ENCODE measurements at places on chromosomes 16 and 17.
A peak's percentile ranks its signal among the peaks of the same experiment; 100 is the strongest.

DNA sequence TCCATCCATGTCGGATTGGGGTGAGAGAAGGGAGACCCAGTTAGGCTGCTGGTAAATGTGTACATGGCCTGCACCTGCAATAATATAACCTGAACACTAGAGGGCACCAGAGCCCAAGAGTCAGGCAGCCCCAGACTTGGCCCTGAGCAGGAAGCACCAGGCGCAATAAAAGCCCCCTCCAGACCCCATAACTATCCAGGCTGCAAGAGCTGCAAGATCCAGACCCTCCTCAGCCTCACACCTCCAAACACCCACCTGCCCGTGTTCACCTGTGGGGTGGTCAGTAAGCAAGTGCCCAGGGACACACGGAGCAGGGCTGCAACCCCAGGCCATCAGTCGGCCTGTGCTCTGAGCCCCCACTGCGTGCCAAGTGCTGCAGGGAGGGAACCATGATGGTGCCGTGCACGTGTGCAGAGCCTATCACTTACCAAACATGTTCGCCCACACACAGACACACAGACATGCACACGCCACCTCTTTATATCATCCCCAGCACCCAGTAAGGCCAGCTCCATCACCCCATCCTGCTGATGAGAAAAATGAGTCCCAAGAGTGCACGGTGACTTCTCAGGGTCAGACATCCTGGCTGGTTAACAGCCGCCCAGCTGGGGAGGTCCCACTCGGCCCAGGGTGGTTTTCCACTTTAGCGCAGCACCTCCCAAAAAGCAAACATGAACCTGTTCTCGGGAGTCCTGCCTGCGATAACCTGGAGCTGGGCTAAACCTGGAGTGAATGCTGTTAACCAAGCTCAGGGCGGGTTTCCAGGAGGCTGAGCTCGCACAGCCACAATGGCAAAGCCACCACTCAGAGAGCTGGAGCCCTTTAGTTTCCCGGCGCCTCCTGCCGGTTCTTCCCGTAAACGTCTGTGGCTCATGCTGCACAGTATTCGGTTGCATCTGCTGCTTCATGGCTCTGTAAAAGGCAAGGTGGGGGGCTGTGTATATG is 439.8 kb downstream of the SOX9 start:
- DNase-seq = no peak

DNA sequence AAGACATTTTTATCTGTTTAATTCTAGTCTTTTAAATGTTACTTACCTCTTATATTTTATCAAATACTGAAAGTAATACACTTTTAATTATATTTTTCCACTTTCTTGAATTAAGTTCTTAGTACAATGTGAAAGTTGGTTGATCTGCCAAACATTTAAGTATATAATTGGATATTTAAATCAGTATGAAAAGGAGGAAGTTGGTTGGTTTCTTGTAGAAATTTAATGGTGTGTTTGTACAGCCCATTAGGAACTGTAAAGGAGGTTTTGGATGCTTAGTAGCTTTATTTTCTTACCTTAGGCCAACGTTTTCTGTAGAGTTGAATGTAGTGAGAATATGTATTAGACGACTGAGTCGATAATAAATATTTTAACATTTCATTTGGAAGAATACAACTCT is 5.4 kb downstream of the NFATC3 start:
- no peak for DNase-seq

DNA sequence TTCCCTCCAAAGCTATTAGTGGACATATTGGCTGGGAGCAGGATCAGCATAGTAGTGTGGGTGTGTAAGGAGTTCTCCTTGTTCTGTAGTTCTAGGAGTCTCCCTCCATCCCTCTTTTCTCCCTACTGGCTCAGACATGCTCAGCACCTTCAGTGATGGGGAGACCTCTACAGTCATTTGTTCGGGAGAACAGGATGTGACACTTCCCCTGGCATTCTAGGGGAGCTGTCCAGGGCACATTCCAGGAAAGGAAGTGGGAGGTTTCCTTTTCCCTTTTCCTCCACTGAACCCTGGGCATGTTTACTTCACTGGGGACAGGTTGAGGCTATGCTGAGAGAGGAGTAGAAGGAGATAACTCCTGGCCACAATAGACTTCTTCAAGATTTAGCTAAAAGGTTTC is 86.5 kb downstream of the MYH13 start:
- no peak for DNase-seq

DNA sequence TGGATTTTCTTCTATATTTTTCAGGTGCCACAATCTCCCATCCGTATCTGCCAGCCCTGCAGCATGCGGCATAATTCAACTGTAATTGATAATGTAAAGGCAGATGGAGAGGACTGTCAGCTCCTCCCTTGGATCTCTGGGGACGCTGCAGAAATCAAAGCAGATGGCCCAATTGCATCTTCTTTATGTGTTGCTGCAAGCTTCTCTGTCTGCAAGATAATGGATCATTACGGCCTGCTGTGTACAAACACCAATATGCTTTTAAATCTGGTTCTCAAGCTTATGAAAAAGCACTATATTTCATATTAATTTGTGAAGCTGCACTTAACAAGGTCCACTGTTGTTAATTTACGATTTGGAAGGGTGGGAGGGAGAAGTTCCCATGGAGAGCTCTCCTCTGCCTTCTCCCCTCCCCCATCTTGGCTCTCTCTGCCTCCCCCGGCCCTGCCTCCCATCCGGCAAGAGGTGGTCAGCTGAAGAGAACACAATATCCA is 607.5 kb downstream of the TOX3 start:
- no peak for DNase-seq

- no peak for DNase-seq
These were observed 43.6 kb upstream of the RBFOX3 start for GRCh38 chr17:79654350-79654959.

GRCh38 chr16:2046893-2047329 is 723 bp downstream of the NTHL1 start:
- DNase-seq = no peak

GRCh38 chr17:42521666-42522262 is 14.3 kb upstream of the NAGLU start:
- DNase-seq = no peak

GRCh38 chr17:63278728-63279442 is 167.2 kb downstream of the CYB561 start:
- no peak for DNase-seq

DNA sequence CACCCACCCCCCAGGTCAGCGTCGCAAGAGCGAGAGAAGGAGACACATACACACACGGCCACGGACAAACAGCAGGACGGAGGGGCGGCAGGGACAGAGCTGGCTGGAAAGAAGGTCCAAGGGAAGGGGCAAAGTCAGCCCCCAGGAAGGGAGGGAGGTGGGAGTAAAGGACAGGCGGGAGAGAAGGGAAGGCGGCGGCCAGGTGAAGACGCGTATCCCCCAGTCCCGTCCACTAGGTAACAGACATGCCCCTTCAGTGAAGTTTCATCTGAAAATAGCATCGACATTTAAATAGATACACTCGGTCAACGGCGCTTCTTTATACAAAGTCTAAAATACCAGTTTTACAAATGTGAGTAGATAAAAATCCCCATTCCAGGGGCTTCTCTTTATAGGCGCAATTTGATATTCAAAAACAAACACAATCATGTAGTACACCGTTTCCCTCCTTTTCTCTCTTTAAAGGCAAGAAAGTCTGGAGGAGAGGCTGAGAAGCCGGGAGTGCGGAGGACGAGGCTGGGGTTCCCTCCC is 4.5 kb downstream of the CBX8 start:
- no peak for DNase-seq

- DNase-seq = no peak
These were observed 44.6 kb downstream of the UBN1 start for GRCh38 chr16:4891886-4892216.

DNA sequence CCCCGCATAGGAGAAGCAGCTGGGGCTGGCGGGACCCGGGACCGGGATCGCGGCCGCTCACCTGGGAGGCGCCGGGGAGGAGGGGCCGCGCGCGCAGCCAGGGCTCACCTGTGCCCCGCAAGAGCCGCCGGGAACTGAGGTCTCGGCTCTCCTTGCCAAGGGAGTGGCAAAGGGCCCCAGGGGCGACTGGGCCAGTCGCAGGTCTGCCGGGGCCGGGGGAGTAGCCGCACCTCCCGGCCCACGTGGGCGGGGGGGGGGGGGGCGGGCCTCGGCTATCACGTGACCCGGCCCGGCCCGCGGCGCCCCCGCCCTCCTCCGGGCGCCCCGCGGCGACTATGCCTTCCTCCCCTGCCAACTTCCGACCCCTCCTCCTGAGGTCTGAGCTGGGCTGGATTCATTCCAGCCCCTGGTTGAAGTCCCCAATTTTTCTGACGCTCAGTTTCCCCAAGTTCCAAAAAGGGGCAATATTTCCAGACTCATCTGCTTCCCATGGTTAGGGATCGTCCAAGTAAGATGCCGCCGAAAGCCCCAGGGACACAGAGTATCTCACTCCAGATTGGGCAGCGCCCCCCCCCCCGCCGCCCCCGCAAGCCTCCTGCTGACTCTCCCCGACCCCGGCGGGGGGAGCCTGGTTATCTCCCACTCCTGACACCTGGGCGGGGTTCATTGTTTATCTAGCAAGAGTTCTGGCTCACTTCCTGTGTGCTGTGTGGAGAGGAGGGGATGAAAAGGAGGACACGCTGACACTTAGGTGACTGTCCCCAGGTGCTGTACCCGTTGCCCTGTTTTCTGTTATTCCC is at the start of gene TMC6:
Gene TMC6 (minus strand): TSS at position 205 of the 800 bp plus-strand sequence. CDS start 1,923 bp downstream, outside the sequence.
- no peak for DNase-seq

GRCh38 chr16:8928467-8928957 is 35.2 kb downstream of the USP7 start:
- DNase-seq = no peak

- DNase-seq = no peak
These were observed 765 bp downstream of the KRT19 start for GRCh38 chr17:41527063-41528023.

- no peak for DNase-seq
These were observed 13.1 kb upstream of the LASP1NB start for GRCh38 chr17:38912221-38912813.

DNA sequence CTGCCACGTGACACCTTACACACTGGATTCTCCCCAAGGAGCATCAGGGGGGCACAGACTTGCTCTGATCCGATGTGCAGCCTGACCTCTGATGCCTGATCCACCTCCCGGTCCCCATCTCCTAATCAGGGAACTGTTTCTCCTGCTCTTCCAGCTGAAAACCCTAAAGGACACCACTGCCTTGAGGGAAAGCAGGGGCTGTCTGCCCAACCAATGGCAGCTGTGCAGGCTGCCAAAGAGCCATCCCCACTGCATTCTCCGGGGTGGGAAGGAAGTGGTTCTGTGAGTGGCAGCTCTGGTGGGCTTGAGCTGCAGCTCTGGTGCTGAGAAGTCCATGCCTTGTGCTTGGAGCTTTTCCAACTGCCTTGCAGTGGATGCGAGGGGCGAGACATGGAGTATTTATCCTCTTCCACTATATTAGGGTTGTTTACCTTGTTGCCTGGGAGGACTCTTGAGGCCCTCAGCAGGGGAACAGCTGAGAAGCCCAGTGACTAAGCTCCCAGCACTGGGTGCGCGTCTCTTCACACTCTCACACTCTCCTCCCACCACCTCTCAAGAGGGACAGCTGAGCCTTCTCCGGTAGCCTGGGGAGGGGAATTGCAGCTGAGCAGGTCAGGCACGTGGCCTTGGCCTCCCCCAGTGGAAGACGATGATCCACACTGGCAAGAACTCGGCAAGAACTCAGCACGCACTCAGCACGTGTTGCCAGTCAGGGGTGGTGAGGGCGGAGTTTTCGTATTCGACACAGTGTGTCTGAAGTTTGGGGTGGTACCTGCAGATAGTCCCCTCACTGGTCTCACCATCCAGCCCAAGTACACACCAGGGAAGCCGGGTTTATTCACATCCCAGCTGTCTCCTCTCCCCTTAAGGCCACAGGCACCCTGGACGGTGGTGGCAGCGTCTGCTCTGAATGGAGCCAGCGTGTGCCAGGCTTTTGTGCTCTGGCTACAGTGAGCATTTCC is 21.1 kb upstream of the SPATA32 start:
- peak; percentile 76 for DNase-seq

- no peak for DNase-seq
These were observed 120.6 kb downstream of the USP22 start for GRCh38 chr17:20922128-20922670.

GRCh38 chr17:31744511-31744951 is 114.5 kb downstream of the COPRS start:
- DNase-seq = no peak

DNA sequence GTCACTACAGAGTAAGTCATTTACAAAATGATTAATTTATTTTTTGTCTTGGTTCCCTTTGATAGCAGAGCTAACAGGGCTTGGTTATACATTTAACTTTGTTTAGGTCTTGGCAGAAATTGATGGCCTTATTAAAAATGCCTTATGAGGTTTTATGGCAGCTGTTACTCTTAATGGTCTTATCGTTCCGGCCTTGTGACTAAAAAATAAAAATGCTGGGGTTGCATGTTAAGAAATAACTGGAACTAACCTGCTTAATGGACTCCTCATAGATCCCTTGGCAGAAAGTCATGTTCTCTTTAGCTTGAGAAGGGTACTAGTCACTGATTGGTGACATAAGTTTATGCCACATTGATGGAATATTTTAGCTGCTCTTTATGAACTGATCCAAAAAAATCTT is 18.3 kb downstream of the COX11 start:
- DNase-seq = no peak

DNA sequence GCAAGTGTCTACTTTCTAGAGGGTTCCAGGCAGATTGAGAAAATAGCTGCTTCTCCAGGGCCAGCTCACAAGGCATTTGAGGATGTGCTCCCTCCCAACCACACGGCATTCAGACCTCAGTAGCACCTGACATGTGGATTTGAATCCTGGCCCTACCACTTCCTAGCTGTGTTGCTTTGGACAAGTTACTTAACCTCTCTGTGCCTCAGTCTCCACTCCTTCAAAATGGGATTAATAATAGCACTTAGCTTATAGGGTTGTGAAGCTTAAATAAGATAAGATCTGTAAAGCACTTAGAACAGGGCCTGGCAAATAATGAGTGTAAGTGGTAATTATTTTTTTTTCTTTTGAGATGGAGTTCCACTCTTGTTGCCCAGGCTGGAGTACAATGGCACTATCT is 21.0 kb upstream of the NOMO2 start:
- no peak for DNase-seq

DNA sequence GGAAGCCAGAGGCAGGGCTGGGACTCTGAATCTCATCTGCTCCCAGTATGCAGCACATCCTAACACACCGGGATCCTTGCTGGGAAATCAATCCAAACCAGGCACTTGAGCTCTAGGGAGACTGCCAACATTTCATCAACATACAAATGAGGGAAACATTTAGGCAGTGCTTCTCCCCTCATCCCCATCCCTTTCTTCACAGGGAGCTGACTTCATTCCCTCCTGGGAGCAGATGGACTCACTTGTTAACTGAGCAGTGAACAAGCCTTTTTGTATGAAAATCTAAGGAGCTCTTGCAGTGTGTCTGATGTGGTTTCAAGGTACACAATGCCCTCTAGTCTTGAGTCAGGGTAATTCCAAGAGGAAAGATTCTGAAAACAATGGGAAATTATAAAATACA is 96.3 kb downstream of the TMEM114 start:
- no peak for DNase-seq

DNA sequence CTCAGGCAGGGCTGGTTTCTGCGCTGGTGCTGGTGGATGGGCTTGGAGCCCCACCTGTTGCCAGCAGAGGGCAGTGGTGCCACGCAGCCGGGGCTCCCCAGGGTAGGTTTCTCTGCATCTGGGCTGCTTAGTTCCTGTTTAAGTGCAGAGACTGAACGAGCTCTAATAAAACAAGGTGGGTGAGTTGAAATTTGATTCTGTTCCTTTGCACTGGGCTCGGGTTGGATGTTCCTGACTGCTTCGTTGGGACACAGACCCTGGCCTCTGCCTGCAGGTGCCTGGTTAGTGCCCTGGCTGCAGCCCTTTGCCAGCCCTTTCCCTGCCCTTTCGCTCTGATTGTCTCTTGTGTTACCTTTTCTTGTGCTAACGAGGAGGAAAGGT is 30.0 kb downstream of the TBCD start:
- no peak for DNase-seq
